Smooth muscle cell of the umbilical artery (primary cell): ENCODE measurements at places on chromosomes 4 and X. TPM values are rescaled to one million over a fixed set of nuclear protein-coding genes. Genes with fewer than 3 reads are reported as not detected.

RAB9B gene
- 0.78 and 1.5 TPM in 2 replicates for total RNA-seq

IL21 gene
- total RNA-seq = not detected in 2 replicates

SOX3 gene
- not detected in 2 replicates for total RNA-seq

SULT1E1 gene
- total RNA-seq = 7.5 and 9.2 TPM in 2 replicates
